ENCODE measurements at places on chromosomes 7 and 10.
A peak's percentile ranks its signal among the peaks of the same experiment; 100 is the strongest.

- DNase-seq = no peak
Observed at GRCh38 chr10:88889559-88890337, 9.7 kb downstream of the STAMBPL1 start.

DNA sequence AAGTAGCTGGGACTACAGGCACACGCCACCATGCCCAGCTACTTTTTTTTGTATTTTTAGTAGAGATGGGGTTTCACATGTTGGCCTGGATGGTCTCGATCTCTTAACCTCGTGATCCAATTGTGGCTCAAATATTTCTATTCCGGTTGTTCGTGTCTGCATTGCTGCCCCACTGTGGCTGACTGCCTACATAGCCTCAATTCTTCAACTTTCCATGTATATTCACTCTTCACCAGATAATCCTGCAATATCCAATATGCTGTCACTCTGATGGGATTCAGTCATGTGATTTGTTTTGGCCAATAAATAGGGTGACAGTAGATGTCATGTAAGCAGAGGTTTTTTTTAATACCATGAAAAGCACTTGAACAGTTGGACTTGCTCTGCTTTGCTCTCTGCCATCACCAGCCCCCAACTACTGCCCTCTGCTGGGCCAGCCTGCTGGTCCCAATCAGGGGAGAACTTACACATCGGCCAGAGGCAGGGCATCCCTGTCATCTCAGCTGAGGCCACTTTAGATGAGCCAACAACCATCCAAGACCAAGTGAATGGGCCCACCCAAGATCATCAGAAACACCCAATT is 56.7 kb downstream of the NSUN6 start:
- DNase-seq = no peak

GRCh38 chr10:14391342-14391741 is 60.6 kb upstream of the FRMD4A start:
- no peak for DNase-seq

- no peak for DNase-seq
Observed at GRCh38 chr10:13823096-13823708, 236.4 kb downstream of the PRPF18 start.

DNA sequence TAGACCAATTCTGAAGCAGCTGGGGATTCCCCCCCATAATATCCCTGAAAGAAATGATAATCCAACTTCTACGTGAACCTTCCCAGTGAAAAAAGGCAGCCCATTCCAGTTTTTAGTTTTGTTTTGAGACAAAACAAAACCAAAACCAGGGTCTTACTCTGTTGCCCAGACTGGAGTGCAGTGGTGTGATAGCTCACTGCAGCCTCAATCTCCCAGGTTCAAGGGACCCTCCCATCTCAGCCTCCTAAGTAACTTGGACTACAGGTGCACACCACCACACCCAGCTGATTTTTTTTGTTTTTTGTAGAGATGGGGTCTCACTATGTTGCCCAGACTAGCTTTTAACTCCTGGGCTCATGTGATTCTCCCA is 12.5 kb upstream of the ARPC1A start:
- DNase-seq = no peak

- no peak for DNase-seq
Observed at GRCh38 chr10:131890276-131891195, 10.3 kb upstream of the PPP2R2D start.

DNA sequence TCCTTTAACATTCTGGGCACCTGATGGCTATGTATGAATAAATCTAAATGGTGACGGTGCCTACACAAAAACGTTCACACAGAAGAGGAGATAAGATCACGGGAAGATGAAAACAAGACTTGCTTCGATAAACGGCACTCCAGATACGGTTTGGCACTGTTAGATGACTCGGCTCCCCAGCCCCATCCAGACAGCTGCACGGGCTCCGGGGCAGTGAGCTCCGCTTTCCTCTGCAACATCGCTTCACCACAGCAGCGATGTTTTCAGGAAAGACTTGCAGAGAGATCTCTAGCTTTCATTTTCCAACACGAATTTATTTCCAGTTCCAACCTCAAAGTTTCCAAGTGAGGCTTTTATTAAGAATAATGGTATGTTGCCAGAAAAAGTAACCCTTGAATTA is 132.1 kb downstream of the KLF6 start:
- DNase-seq = no peak

GRCh38 chr10:126017961-126018560 is 121.7 kb downstream of the FANK1 start:
- DNase-seq = no peak

DNA sequence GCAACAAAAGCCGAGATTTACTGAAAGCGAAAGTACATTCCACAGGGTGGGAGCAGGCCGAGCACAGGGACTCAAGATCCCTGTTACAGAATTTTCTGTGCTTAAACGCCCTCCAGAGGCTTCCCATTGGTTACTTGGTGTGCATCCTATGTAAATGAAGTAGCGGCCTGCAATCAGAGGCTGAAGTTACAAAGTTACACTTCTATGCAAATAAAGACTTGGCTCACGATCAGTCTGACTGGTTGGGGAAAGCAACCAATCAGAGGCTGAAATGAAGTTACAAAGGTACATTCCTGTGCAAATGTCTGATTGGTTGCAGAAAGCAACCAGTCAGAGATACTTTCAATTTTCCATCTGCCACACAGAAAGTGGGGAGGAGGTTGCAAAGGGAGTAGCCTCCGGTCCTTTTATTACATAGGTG is 4.1 kb downstream of the ACBD7 start:
- DNase-seq = peak; percentile 15

- DNase-seq = no peak
Observed at GRCh38 chr10:130338636-130339024, 202.4 kb downstream of the GLRX3 start.

- no peak for DNase-seq
Observed at GRCh38 chr10:70804421-70804808, 11.3 kb upstream of the SGPL1 start.

DNA sequence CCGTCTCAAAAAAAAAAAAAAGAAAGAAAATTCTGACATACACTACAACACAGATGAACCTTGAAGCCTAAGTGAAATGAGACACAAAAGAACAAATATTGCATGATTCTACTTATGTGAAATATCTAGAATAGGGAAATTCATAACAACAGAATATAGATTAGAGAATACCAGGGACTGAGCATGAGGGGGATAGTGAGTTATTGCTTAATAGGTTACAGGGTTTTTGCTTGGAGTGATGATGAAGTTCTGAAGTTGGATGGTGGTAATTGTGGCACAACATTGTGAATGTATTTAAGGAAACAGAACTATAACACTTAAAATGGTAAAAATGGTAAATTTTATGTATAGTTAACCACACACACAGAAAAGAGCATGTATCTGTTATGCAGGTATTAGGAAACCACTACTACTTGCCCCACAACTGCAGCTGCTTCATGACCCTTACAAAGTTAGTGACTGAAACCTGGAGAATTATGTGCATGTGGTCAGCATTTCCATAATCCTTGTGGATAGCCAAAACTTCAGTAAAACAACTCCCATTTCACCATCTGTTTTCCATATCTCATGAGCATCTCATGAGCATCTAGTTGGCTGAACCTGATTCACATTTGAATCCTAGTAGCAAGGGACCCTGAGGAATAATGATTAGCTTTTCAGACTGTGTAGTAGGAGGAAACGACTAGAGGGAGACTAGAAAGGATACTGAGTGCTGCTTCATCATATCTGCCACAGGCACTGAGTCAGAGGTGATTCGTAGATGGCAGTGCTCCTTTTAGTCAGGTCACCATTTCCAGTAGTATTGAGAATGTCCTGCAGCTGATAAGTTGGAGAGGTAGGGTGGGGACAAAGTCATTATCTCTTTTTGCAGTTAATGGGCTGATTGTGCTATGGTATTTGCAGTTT is 26.3 kb downstream of the SAMD8 start:
- no peak for DNase-seq

GRCh38 chr7:137882261-137882668 is 35.5 kb upstream of the DGKI start:
- no peak for DNase-seq

- no peak for DNase-seq
Observed at GRCh38 chr7:98097042-98097645, 9.5 kb upstream of the LMTK2 start.

DNA sequence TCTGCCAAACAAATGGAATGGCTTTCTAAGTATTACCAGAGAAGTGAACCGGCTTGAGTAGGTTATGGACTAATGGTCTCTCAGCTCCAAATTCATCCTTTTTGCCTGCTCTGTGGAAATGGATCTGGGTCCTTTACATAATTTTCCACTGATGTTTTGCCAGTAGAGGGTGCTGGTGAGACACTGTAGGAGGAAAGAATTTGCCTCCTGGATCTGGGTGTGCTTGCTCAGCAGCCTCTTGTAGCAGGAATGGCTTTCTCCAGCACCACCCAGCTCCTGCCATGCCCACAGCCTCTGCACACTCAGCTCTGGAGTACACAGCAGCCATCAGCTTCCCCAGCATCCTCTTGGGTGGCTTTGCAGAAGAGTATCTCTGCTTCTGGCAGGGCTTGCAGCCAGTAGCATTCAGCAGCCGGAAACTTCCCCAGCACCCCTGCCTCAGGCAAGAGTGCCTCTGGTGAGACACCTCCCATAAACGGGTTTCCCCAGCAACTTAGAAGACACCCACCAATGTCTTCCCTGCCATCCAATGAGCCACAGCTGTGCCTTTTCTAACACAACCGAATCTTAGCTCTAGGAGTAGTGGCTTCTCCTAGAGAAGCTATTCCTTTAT is 235.0 kb upstream of the PLPP4 start:
- DNase-seq = no peak

- no peak for DNase-seq
Observed at GRCh38 chr7:112481121-112481736, 438 bp downstream of the LSMEM1 start.

GRCh38 chr10:88523739-88524400 is 59.2 kb downstream of the RNLS start:
- no peak for DNase-seq

DNA sequence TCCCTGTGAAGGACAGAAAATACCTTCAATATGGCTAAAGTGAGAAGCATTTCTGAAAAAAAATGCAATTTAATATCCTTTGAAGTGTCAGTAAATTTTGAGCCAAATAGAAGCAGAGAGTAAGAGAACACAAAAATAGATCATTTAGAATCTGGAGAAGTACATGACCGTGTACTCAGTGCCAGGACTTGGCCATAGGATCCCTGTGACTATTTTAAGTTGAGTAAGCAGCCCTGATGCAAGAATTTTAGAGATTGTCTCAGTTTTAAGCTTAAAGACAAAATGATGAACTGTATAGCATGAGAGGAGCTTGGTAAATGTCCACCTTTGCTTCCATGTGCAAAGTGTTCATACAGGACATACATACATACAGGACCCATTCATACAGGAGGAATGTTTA is 2.5 kb downstream of the PTER start:
- no peak for DNase-seq

DNA sequence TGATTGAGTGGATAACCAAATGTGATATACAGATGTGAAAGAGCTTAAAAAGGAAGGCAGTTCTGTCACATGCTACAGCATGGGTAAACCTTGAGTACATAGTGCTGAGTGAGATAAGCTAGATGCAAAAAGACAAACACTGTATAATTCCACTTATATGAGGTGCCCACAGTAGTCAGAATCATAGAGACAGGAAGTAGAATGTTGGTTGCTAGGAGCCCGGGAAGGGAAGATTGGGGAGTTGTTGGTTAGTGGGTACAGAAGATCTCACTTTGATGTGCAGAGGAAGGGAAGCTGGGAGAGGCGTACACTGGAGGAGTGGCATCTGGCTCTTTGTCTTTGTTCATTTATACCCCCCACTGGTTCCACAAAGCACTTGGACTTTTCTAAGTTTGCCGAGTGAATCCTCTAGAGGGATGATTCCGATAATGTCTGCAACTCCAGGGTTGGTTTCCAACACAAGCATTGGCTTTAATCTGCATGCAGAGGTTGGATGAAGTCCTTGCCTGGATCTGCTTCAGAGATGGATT is 39.5 kb downstream of the TSPAN14 start:
- DNase-seq = no peak

GRCh38 chr10:86344714-86345161 is 21.9 kb downstream of the GRID1 start:
- no peak for DNase-seq

GRCh38 chr7:27888736-27889135 is 148.8 kb downstream of the TAX1BP1 start:
- no peak for DNase-seq

GRCh38 chr7:114931656-114932011 is 9.7 kb downstream of the MDFIC start:
- no peak for DNase-seq

GRCh38 chr10:98045785-98046389 is 15.5 kb upstream of the CRTAC1 start:
- DNase-seq = no peak

DNA sequence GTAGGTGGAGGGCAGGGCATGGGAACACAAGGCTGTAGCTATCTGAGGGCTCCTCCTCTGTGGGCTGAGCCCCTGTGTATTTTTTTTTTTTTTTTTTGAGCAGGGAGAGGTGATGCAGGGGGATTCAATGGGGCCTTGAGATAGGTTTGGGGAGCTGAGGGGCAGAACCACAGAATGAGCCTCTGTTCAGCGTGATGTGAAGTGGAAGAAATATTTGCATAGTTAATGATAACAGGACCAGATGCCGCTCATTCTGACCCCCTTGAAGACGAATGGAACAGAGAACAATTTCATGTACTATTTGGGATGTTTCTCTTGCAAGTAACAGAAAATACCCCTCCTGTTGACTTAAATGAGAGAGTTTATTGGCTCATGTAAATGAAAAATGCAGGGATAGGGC is 69.7 kb upstream of the EMX2 start:
- DNase-seq = no peak

DNA sequence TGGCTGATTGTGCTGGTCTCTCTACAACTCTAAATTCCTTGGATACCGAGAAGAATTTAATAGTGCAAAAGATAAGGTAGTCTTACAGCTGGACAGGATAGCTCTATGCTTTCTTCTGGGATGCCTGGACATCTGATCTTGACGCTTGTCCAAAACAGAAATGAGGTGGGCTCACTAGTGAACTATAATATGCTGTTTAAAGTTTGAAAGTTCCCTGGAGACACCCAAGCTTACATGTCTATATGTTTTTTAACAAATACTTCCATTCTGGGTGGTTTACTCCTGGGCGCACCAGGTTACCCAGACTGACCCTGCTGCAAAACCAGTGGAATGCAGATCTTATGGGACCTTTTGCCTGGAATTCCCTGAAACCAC is 702.1 kb upstream of the COBL start:
- DNase-seq = no peak

GRCh38 chr10:2703953-2704352 is 363.4 kb upstream of the PFKP start:
- DNase-seq = no peak

- no peak for DNase-seq
Observed at GRCh38 chr10:108244443-108245228, 1080.1 kb upstream of the SORCS1 start.

DNA sequence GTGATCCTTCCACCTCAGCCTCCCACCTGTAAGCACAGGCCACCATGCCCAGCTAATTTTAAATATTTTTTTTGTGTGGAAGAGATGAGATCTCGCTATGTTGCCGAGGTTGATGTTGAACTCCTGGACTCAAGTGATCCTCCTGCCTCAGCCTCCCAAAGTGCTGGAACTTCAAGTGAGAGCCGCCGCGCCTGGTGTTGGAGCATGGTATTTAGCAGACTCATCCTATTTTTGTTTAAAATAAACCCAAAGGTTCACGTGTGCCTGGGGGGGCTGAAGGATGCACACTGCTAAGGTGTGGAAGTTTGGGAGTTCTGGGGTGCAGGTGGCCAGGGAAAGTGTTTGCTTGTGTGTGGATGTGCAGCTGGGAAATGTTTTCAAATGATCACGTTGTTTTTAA is 18.1 kb downstream of the PDGFA start:
- DNase-seq = no peak
